ENCODE measurements at places on chromosomes 12 and 14. TPM values are rescaled to one million over a fixed set of nuclear protein-coding genes. Genes with fewer than 3 reads are reported as not detected.

The TMEM179 gene
- total RNA-seq = 0.69 TPM

The RNASE1 gene
- 244 TPM for total RNA-seq

The ORAI1 gene
- total RNA-seq = 23.5 TPM

The NTN4 gene
- 12.4 TPM for total RNA-seq

The SLCO1B3 gene
- 0.93 TPM for total RNA-seq

The NOVA1 gene
- total RNA-seq = 3.6 TPM

The SIX1 gene
- not detected for total RNA-seq

The SMARCD1 gene
- 30.6 TPM for total RNA-seq

The RNU7-1 gene
- total RNA-seq = not detected

The LHX5 gene
- not detected for total RNA-seq

The IPO4 gene
- 78.2 TPM for total RNA-seq

The SERPINA12 gene
- total RNA-seq = not detected

The TPH2 gene
- total RNA-seq = not detected

The RAPGEF3 gene
- total RNA-seq = 10.1 TPM

The AMDHD1 gene
- total RNA-seq = not detected

The ST8SIA1 gene
- 2.7 TPM for total RNA-seq

The LBHD2 gene
- not detected for total RNA-seq

GRCh38 chr12:66587912-66588311 lies 91.0 kb downstream of the GRIP1 start:
- H3K4me3 ChIP-seq = no peak overlapping the region
- H3K27me3 ChIP-seq = no peaks in the 10 kb centered on the region
- no peaks in the 10 kb centered on the region for H3K4me1 ChIP-seq
- DNase-seq = no peak
- H3K36me3 ChIP-seq = no peaks in the 10 kb centered on the region

- H3K27me3 ChIP-seq = no peaks in the 10 kb centered on the region
- no peak overlapping the region for H3K4me3 ChIP-seq
- no peak overlapping the region for H3K27ac ChIP-seq
Observed at GRCh38 chr12:8712572-8712971, 14.8 kb downstream of the RIMKLB start.

GRCh38 chr12:104741497-104742367 lies 216.4 kb downstream of the SLC41A2 start:
- no peak for DNase-seq
- no peak overlapping the region for H3K27ac ChIP-seq
- H3K27me3 ChIP-seq = no peaks in the 10 kb centered on the region
- no peaks in the 10 kb centered on the region for H3K4me1 ChIP-seq
- no peaks in the 10 kb centered on the region for H3K36me3 ChIP-seq

- DNase-seq = no peak
- H3K27me3 ChIP-seq = no peaks in the 10 kb centered on the region
- no peaks in the 10 kb centered on the region for H3K36me3 ChIP-seq
- no peak overlapping the region for H3K4me3 ChIP-seq
Observed at GRCh38 chr14:57848353-57848752, 17.5 kb downstream of the SLC35F4 start.

- no peak for DNase-seq
- H3K27me3 ChIP-seq = no peaks in the 10 kb centered on the region
Observed at GRCh38 chr12:107144990-107145389, 51.6 kb upstream of the CRY1 start.

DNA sequence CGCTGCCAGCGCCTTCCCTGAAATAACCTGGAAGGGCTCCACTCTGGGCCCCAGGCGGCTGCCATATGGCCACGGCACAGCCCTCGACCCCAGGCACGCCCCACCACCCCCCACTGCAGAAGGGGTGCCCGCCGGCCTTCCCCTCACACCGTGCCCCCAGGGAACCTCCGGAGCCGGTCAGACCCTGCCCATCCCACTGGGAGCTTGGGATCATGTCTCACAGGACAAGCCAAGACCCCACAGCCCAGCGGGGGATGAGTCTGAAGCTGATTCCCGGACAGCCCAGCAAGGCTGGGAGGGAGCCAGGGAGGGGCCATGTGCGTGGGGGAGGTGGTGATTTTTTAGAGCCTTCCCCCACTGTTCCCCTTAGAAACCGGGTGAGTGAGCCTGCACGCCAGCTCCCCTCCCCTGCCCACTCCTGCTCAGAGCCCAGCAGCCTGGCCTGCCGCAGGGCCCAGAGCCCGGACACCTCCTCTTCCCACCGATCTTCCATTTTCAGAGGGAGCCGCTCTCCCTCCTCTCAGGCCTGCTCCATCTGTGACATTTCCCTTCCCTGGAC lies 1.4 kb downstream of the RIMBP2 start:
- H3K36me3 ChIP-seq = no peaks in the 10 kb centered on the region
- H3K4me1 ChIP-seq = no peaks in the 10 kb centered on the region
- no peak overlapping the region for H3K27ac ChIP-seq
- no peak for DNase-seq
- H3K4me3 ChIP-seq = peak overlapping the region; percentile 19

- no peaks in the 10 kb centered on the region for H3K27me3 ChIP-seq
- peak overlapping the region; percentile 16 for H3K27ac ChIP-seq
- no peak overlapping the region for H3K4me3 ChIP-seq
- peaks cover 5% of the 10 kb centered on the region for H3K36me3 ChIP-seq
- H3K4me1 ChIP-seq = peaks cover 12% of the 10 kb centered on the region
Observed at GRCh38 chr12:4288296-4289131, 15.0 kb downstream of the CCND2 start.

GRCh38 chr14:100890061-100890850 lies 13.3 kb downstream of the RTL1 start:
- H3K36me3 ChIP-seq = no peaks in the 10 kb centered on the region
- no peak for DNase-seq
- no peaks in the 10 kb centered on the region for H3K27me3 ChIP-seq
- H3K4me1 ChIP-seq = no peaks in the 10 kb centered on the region
- no peak overlapping the region for H3K27ac ChIP-seq
- H3K4me3 ChIP-seq = no peak overlapping the region

GRCh38 chr14:106837870-106838269 lies 1311.5 kb downstream of the TMEM121 start:
- H3K27ac ChIP-seq = no peak overlapping the region
- no peaks in the 10 kb centered on the region for H3K4me1 ChIP-seq
- no peaks in the 10 kb centered on the region for H3K36me3 ChIP-seq
- peak; percentile 59 for DNase-seq

DNA sequence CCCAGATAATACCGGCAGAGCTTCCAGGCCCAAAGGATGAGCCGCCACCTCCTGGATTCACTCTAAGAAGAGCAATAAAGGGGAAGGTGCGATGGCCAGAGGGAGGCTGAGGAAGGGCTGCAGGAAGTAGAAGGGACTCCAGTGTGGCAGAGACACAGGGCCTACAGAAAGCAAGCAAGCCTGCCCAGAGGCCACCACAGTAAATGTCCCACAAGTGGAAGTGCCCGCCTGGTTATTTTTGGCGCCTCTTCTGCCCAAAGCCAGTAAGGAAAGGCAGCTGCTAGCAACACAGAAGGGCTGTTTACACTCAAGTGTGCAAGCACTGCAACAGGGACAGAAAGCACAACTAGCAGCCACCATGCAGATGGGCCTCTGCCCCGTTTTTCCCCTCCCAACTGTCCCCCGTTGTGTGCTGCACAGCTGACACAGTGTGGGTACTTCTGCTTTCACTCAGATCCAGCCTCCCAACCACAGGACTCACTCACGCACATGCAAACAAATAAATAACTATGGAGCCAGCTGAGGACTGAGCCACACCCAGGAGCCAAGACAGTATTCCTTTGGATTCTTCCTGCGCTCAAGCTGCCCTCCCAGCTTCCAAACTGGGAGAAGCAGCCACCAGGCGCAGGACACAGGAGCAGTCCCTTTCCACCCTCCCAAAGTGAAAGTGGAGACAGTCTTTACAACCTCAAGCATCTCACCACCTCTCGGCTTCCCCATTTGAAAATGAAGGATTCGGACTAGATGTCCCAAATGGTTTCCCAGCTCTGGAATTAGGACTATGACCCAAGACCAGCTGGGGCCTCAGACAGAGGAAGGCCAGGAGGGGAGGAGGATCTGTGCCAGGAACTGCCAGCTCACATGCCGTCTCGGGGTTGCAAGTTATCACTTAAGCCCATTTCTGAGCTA lies 40.0 kb upstream of the PNMA1 start:
- DNase-seq = peak; percentile 77
- peak overlapping the region; percentile 99 for H3K27ac ChIP-seq
- peaks cover 82% of the 10 kb centered on the region for H3K4me1 ChIP-seq
- H3K36me3 ChIP-seq = no peaks in the 10 kb centered on the region

- H3K27me3 ChIP-seq = no peaks in the 10 kb centered on the region
- no peak overlapping the region for H3K4me3 ChIP-seq
- DNase-seq = no peak
- peaks cover 10% of the 10 kb centered on the region for H3K4me1 ChIP-seq
- no peaks in the 10 kb centered on the region for H3K36me3 ChIP-seq
Observed at GRCh38 chr14:68684466-68685418, 108.1 kb downstream of the ZFP36L1 start.

GRCh38 chr14:99327050-99327449 lies 55.1 kb upstream of the BCL11B start:
- peak; percentile 20 for DNase-seq
- no peaks in the 10 kb centered on the region for H3K4me1 ChIP-seq
- H3K4me3 ChIP-seq = no peak overlapping the region

DNA sequence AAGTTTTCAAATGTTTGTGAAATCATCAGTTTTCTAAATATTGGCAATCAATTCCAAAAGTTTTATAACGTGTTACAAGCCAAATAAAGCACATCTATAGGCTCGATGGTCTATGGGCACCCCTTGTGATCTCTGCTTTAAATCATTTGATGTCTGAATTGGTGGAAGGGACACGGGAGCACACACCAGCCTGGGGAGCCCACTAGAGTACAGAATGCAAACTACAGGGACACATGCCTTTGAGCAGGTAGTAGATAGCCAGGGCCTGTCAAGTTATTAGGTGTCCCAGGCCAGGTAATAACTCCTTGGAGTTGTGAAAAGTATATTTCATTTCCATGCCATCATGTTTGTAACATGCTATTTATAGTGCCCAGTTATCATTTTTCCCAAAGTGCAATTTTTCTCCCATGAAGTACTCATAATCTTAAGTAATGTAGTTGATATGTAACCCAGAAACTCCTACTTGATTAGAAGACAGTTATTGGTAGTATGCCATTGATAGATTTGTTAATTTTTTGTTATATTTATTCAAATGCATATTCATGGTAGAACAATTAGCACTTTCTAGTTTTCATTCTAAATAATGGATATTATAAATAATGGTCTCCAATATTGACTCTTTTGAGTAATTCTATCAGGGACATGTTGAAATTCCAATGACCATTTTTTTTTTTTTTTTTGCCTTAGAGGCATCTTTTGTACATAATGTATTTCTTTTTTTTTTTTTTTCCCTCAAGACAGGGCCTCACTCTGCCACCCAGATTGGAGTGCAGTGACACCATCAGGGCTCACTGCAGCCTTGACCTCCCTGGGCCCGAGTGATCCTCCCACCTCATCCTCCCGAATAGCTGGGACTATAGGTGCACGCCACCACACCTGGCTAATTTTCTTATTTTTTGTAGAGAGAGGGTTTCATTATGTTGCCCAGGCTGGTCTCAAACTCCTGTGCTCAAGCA lies 96.9 kb upstream of the FGD4 start:
- no peak overlapping the region for H3K4me3 ChIP-seq
- H3K27me3 ChIP-seq = no peaks in the 10 kb centered on the region
- no peak for DNase-seq
- no peak overlapping the region for H3K27ac ChIP-seq
- no peaks in the 10 kb centered on the region for H3K4me1 ChIP-seq

GRCh38 chr12:93113317-93114006 lies 184.4 kb upstream of the EEA1 start:
- H3K4me1 ChIP-seq = peaks cover 5% of the 10 kb centered on the region
- no peak for DNase-seq
- no peak overlapping the region for H3K27ac ChIP-seq

DNA sequence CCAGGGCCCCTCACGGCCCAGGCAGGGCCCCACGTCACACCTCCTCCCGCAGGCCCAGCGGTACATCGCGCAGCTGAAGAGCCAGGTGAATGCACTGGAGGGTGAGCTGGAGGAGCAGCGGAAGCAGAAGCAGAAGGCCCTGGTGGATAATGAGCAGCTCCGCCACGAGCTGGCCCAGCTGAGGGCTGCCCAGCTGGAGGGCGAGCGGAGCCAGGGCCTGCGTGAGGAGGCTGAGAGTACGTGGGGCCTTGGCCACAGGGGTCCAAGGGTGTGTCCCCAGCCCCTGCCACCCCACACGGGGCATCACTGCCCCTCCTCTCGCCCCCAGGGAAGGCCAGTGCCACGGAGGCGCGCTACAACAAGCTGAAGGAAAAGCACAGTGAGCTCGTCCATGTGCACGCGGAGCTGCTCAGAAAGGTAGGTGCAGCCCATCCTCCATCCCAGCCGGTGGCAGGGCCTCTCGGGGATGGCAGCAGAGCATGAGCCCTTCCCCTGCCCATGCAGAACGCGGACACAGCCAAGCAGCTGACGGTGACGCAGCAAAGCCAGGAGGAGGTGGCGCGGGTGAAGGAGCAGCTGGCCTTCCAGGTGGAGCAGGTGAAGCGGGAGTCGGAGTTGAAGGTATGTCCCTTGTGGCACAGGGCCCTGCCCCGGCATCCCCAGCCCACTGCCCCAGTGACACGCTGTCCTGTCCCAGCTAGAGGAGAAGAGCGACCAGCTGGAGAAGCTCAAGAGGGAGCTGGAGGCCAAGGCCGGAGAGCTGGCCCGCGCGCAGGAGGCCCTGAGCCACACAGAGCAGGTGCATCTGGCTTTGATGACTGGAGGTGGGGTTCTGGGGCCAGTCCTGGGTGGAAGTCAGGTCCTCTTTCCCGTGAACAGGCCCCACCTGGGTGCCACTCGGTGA lies 20.9 kb downstream of the HIP1R start:
- DNase-seq = no peak
- no peaks in the 10 kb centered on the region for H3K27me3 ChIP-seq
- H3K36me3 ChIP-seq = no peaks in the 10 kb centered on the region

DNA sequence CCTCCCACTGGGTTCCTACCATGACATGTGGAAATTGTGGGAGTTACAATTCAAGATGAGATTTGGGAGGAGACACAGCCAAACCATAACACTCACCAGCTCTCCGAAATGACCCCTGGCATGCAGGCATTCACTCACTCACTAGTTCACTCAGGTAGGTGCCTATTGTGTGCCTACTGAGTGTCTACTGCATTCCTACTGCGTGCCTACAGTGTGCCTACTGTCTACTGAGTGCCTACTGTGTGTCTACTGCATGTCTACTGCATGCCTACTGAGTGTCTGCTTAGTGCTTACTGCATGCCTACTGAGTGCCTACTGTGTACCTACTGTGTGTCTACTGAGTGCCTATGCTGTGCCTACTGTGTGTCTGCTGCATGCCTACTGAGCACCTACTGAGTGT lies 71.7 kb upstream of the FZD10 start:
- H3K27me3 ChIP-seq = no peaks in the 10 kb centered on the region
- no peak for DNase-seq
- no peak overlapping the region for H3K27ac ChIP-seq

- peak overlapping the region; percentile 99 for H3K4me3 ChIP-seq
- no peaks in the 10 kb centered on the region for H3K27me3 ChIP-seq
- H3K36me3 ChIP-seq = no peaks in the 10 kb centered on the region
- DNase-seq = no peak
Observed at GRCh38 chr12:122981036-122981471, 573 bp downstream of the ARL6IP4 start.

- H3K27me3 ChIP-seq = no peaks in the 10 kb centered on the region
- H3K4me3 ChIP-seq = no peak overlapping the region
- no peaks in the 10 kb centered on the region for H3K36me3 ChIP-seq
- H3K4me1 ChIP-seq = peaks cover 3% of the 10 kb centered on the region
- H3K27ac ChIP-seq = no peak overlapping the region
Observed at GRCh38 chr14:102154821-102155549, 15.3 kb downstream of the WDR20 start.

GRCh38 chr12:63753743-63754142 lies 26.0 kb upstream of the RXYLT1 start:
- no peak for DNase-seq
- no peak overlapping the region for H3K4me3 ChIP-seq
- no peak overlapping the region for H3K27ac ChIP-seq
- no peaks in the 10 kb centered on the region for H3K27me3 ChIP-seq
- no peaks in the 10 kb centered on the region for H3K36me3 ChIP-seq

Measured in colonic mucosa (tissue), 4 donors.